GM12892 (cell line): ENCODE measurements at places on chromosomes 3 and 15.

DNA sequence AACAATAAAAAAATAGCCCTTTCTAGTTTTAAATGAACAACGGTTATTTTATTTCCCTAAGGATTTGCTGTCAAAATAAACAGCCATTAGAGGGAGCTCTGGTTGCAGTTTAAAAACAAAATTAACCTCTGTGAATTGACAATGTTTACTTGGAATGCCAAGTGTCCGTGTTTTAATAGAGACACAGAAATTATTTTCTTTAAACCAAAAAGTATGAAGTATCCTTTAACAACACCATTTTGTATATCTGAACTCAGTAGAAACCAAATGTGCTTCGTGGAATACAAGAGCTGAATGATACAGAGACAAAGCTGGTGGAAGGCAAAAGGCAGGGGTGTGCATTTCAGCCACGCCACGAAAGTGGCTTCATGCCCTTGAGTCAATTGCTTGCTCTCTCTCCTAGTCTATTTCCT, 74.4 kb downstream of the MOBP start:
- no peak for DNase-seq

GRCh38 chr3:71651625-71652024, 68.1 kb upstream of the FOXP1 start:
- no peak for DNase-seq

GRCh38 chr3:176970770-176971169, 226.5 kb downstream of the TBL1XR1 start:
- no peak for DNase-seq

- DNase-seq: no peak
Measured at GRCh38 chr15:36903195-36903594, 197.2 kb downstream of the MEIS2 start.

- no peak for DNase-seq
Measured at GRCh38 chr3:151869181-151869580, 4.3 kb upstream of the SUCNR1 start.

- no peak for DNase-seq
Measured at GRCh38 chr3:195711813-195712534, 8.8 kb upstream of the MUC20 start.

DNA sequence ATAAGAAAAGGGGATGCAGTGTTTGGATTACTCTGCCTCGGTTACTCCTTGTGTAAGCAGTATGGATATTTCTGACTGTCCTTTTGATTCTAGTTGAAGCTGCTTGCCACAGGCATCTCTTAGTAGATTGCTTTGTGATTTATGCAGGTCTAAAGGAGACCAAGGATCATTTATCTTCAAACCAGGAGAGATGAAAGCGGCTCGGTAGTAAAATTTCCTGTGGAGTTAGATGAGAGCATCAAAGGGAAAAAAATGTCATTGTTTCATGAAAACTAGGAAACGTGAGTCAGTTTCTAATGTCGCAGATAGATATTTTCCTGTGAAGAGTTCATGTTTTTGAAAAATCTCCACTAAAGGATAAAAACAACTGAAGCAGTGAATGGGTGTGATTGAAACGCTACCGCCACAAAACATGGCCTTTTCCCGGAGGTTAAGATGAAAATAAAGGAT, 254.0 kb upstream of the TBL1XR1 start:
- no peak for DNase-seq

DNA sequence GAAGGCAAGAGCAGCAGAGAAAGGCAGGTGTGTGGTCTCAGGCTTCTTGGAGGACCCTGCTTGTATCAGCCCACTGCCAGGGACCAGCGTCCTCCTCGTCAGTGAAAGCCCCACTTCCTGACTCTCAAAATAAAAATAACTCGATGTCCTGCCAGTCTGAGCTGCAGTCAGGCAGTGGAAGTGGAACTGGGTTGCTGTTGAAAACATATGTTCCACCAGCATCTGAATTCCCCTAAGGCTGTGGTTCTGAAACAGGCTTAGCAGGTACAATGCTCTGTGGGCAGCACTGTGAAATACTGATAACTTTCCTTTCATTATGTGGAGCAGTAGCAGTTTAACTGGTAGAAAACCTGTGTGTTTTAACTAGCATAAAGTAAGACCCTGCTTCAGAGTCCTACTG, 121.6 kb upstream of the EIF1B start:
- peak; percentile 15 for DNase-seq

DNA sequence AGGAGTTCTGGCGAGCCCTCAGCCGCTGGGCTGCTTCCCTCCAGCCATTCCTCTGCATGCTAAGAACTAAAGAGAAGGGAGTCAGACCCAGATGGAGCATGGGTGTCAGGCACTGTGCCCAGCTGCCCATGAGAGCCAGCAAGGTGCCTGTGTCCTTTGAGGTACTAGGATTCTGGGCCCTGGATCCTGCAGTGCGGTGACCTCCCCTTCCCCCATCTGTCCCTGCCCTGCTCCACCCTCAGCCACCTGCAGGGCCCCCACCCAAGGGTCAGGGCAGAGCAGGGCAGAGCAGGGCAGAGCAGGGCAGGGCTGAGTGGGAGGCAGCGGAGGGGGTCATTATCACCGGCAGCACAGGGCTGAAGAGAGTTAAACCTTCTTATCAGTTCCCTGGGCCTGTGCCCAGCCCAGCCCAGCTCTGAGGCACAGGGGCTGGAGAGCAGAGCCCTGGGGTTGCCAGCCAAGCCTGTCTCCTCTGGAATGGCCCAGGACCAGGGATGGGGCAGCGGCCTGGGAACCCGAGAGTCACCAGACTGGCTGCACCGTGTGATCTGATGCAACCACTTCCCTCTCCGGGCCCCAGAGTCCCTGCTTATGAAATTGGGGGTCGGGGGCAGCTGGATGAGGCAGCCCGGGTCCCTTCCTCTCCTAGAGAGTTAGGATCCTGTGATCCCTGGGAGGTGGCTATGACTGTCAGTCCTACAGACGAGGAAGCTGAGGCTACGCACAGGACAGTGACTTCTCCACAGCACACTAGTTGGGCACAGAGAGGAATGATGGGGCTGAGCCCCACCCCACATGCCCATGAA, 17.3 kb downstream of the ZDHHC19 start:
- no peak for DNase-seq

DNA sequence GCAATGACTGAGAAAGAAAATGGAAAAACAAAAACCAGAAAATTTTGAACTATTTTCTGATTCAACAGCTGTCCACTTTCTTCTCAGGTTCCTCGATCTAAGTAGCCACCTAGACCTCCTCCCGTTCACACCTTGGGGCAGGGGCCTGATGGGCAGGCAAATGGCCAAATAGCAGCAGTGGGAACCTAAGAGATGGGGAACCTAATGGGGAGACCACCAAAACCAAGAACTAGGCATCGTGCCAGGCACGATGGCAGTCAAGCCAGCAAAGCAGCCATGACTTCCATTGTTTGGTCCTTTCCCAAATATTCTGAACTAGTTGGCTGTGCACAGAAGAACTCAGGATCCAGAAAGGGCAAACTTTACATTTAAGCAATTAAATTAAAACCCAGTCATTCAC, 57.1 kb downstream of the CAPN7 start:
- DNase-seq: no peak

DNA sequence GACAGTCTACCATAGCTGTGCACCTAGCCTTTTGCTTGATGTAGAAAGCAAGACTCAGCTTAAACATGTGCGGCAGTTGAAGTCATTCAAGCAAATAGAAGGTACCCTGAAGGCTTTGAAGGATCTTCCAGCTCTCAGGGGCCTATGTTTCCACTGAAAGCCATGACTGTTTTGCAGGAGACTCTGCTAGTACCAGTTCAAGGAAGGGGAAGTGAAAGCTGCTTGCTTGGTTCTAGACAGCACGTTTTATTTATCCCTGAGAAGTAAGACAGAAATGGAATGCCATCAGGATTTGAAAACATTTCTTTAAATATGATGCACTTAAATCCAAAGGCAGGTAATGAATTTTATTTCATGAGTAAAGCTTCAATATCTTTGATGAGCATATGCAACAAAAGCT, 311.4 kb downstream of the PDCD6IP start:
- DNase-seq: no peak

DNA sequence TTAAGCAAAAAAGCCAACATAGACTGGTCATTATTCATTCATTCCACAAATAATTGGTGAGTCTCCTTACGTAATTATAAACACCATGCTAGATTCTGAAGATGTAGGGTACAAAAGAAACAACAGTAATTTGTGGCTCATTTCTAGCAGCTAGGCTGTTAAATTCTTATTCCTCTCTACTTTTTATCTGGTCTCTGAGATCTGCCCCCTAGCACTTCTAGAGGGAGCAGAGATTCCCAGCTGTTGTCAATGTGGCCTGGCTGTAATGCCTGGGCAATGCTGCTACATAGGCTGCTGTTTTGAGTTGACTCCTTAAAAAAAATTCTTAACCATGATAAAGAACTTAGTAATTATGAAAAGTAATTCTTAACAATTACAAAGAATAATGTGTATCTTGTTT, 434.9 kb upstream of the THRB start:
- no peak for DNase-seq
